ENCODE measurements at places on chromosomes 4 and X. TPM values are rescaled to one million over a fixed set of nuclear protein-coding genes. Genes with fewer than 3 reads are reported as not detected.

The PDE5A gene
- 106 TPM for total RNA-seq

The GBA3 gene
- total RNA-seq, result not detected

The COL4A6 gene
- 3.8 TPM for total RNA-seq

The HPGDS gene
- total RNA-seq, result not detected

The C4orf36 gene
- total RNA-seq, result 0.77 TPM

The DMRTC1 gene
- total RNA-seq, result not detected
